Hippocampal formation (tissue), 2 donors: ENCODE measurements at places on chromosomes 1 and 21.

- peak; percentile 70 for DNase-seq
These were observed 62.7 kb downstream of the ADARB1 start for GRCh38 chr21:45136927-45137611.

DNA sequence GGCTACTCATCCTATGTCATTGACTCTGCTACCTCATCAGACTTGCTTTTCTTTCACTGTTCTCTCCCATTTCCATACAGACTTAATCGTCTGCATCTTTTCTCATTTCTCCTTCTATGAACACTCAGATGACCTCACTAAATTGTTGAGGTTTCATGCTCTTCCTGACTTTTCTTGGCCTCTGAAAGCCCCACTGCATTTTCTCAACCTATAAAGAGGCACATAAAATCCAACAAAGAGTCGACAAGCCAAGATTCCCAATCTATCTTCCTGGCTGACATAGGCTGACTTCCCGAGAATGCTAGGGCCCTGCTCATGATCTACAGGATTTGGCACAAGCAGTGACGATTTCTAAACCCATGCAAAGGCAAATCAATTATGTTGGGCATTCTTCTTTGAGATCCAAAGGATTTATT lies 280.8 kb upstream of the DPYD start:
- DNase-seq = no peak

DNA sequence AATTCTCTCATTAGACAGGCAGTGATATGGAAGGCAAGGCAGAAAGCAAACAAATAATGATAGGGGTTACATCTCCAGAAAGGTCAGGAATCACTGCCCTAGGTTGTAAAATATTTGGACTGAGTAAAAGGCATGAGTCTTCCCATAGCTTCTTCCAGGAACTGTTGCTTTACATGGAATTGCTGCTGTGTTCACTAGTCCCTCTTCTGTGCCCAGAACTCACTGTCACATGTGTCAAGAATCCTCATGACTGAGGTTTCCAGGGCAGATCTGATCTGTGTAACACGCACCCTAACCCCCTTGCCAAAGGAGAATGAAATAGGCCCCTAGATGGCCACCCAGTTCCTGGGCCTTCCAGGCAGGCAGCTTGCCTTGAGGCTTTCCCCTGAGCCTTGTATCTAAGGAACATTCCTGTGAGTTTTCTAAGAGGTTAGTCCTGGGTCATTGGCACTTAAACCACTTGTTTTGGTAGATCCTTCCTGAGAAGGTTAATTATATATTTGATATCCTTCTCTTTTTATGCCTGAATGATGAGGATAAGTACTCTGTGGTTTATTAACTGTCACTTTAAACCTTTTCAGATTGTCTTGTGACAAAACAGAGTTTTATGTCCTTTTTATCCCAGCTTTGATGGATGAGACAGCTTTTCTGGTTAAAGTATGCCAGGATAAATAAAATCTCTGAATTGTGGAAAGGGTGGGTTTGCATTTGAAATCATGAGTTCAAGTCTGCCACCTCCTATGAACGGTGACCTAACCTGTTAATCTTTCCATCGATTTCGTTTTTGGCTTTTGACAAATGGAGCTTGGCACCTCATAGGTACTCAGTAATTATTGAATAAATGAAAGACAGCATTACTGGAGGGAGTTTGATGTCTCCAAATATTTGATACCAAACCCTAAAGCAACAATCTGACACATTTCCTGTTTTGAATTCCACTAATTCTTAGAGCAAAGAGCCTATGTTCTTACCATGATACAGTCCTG lies 163.3 kb downstream of the DHRS3 start:
- no peak for DNase-seq

DNA sequence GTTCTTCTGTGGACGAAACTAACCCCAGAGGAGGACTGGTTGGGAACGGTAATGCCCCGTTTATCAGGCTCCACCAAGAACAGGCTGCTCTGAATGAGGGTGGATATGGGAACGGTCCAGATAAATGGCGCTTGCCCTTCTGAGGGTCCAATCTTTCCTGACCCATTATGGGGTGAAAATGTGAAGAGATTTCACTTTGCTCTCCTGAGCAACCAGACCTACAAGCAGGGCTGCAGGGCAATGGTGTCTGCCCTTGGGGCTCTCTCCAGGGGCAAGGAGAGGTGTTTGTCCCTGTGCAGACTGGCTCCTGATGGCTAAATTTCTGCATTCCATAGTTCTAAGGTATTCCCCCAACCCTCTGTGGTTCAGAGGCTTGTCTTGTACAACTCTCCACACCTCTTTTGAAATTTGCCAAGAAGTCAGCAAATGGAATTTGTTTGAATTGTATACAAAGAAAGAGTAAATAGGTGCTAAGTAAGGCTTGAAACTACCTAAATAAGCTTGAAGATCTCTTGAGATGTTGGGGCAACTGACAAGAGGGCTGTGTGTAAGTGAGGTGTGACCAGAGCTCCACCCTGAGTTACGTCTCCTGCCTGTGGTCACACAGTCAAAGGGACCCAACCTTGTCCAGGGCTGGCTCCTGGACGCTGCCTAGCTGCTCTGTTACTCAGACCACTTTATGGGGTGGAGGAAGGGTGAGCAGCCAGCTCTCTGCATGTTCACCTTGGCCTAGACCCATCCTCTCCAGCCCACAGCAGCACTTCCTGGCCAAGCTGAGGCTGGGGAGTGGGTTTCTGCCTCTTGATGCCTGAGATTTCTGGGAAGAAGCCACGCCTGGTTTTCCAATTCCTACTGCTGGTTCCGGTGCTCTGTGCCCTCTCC lies 24.8 kb downstream of the SLC2A1 start:
- no peak for DNase-seq

DNA sequence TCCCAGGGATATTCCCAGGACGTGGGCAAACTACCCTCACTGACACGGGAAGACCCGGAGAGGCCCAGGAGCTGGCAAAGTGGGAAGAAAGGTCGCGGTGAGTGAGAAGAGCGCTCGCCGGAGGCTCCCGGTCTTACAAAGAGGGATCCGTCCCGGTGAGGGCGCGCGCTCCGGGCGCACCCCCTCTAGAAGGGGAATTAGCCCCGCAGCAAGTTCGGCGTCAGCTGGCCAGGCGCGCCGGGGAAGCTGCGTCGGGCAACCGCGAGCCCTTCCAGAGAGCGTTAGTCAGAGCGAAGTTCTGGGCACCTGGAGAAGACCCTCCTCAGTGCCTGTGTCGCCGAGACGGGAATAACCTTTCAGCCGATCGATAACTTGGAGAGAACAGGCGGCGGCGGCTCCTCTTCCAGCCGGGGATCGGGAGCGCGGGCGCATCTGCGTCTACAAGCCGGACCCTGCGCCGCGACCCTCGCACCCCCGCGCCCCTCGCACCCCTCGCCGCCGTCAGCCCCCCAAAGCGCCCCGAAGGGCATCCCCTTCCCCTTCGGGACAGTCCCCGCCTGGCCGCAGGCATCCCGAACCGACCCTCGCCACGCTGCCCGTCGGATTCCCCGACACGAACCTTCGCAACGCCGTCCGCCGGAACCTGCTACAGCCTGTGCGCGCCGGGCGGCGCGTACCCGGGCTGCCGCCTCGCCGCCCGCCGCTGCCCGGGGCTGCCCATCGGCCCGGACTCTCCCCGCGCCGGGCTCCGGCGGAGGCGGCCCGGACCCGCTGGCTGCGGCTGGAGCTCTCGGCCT lies 485 bp downstream of the SIPA1L2 start:
- DNase-seq = no peak
